ENCODE measurements at places on chromosomes 1 and 21.

DNA sequence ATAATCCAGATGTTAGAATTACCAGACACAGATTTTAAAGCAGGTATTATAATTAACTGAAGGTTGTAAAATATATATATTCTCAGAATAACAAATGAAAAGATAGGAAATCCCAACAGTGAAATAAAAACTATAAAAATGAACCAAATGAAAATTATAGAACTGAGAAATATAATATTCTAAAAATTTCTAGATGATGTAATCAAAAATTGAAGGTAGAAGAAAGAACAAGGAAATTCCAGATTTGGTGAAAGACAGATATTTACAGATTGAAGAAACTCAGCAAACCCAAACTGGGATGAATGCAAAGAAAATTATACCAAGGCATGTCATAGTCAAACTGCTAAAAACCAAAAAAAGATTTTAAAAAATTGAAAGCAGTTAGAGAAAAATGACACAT is 729.4 kb downstream of the MATN1 start:
- no peak for DNase-seq

DNA sequence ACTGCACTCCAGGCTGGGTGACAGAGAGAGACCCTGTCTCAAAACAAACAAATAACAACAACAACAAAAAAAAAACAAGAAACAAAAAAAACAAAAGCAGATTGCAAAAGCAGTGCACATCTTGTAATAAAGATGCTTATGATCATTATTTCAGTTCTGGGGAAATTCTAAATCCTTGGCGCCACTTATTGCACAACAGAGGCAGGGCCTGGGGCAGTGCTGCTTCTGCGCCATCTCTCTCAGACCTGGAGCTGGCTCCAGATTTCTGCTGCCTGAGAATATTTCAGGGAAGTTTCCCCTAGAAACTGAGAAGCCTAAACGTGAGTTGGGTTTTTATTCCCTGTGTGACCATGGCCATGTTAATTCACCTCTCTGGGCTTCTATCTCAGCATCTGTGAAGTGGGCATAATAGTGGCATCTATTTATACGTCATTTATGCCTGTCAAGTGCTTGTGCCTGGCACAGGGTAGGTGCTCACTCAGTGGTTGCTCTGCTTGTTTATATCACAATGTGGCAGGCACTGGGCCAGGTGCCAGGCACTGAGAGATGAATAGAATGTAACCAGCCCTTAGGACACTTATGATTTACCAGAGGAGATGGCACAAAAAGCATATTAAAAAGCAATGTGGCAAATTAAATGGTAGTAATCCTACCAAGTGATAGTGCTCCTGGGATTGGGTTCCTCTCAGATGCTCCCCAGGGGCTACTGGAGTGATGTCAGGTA is 67.9 kb downstream of the MDM4 start:
- no peak for DNase-seq

DNA sequence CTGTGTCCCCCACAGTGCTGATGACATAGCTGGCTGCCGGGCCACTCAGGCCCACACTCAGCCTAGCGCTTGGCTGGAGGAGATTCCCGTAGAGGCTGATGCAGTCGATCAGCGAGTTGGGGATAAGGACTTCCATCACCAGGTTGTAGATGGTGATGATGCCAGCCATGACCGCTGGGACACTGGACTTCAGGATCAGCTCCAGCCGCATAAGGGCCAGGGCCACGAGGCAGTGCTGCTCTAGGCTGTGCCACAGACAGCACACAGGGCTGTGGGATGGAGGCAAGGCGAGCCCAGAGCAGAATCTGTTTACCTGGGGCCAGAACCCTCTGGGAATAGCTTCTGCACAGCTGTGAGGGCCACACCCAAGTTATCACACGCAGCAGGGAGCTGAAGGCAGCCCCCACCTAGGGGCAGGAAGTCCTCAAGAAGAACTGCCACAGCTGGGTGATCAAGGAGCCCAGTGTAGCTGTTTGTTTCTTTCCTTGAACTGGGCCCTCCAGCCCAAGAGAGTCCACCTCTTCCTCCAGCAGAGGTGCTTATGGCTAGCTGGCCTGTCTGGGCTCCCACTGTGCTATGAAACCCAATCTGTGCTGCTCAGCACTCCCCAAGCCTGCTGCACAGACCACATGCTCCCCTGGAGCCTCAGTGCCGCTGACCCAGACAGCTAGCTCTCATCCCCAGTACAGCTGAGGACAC is 6.2 kb downstream of the SLC2A1 start:
- DNase-seq: no peak

DNA sequence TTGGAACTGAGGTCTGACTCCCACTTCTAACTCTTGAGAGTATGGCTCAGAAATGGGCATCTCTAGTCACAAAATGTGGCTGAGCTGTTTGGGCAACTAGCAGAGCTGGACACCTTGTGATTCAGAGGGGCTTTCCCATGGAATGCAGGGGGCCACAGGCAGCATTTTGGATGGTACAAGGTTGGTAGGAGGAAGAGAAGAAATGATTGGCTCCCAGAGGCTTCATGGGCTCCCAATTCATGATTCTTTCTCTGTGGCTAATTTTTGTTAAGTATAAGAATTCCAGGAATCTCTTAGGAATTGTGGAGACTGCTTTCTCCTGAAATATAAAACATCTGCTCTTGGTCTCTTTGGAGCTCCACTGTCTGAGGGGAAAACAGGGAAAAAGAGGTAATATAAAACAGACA is 49.7 kb downstream of the PBX1 start:
- no peak for DNase-seq

DNA sequence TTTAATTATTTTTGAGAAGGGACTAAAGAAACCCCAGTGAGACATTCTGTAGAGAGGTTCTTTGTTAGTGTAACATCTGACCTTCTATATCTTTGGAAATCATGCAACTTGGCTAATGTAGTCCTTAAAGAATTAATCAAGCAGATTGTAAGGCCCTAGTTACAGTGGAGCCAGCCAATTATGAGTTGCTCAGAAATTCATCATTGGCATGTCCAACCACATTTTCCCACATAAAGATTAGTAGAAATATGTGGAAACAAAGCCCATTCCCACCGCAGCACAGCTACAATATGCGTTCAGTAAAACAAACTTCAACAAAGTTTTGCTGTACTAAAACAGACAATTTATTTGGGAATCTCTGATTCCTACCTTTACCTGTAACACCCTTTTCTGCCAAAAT is 27.8 kb downstream of the WNT2B start:
- no peak for DNase-seq

GRCh38 chr1:212477680-212478466 is 45.2 kb downstream of the NENF start:
- DNase-seq: no peak

- no peak for DNase-seq
These were observed 962 bp upstream of the MAN1C1 start for GRCh38 chr1:25615563-25616094.

DNA sequence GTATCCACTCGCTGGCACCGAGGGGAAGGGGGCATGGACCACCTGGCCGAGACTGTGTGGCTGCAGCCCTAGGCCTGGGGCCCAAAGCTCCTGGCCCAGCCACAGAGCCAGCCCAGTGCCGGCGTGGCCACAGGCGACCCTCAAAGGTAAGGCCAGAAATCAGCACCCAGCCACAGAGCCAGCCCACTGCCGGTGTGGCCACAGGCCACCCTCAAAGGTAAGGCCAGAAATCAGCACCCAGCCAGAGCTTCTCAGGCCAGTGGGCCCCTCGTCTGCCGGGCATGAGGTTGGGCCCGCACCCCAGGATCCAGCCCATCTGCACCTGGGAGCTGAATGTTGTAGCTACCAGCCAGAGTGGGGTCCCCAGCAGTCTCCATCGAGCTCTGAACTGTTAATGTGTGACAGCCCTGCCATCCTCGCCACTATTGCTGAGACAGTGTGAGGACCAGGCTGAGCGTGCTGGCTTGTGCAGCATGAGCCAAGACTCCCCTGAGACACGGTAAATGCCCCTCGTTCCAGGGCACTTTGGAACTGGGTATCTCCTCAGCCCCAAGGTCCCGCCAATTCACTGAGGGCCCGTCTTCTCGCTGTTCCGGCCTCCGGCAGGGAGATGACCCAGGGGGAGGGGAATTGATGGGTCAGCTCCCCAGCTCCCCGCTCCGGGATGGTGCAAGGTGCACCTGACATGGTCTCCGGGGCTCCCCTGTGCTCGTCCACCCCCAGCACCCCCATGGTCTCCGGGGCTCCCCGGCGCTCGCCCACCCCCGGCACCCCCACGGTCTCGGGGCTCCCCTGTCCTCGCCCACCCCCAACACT is 4.7 kb upstream of the FTCD start:
- DNase-seq: no peak

Data from activated T-cell treated with anti-CD3 and anti-CD28 coated beads, Interleukin-2, amount 50 U/mL, for 1 hour (primary cell).